ENCODE measurements at places on chromosomes 3 and 15. TPM values are rescaled to one million over a fixed set of nuclear protein-coding genes. Genes with fewer than 3 reads are reported as not detected.

Gene VGLL3
- 4.0 TPM for total RNA-seq

Gene FSTL1
- total RNA-seq = 243 TPM

Gene SOX14
- not detected for total RNA-seq

Gene FAM107A
- 115 TPM for total RNA-seq

Gene NAA80
- total RNA-seq = 5.3 TPM

Gene LRRN1
- total RNA-seq = 0.11 TPM

Gene IL20RB
- 0.44 TPM for total RNA-seq

Gene TIMMDC1
- total RNA-seq = 302 TPM

Gene C3orf20
- total RNA-seq = not detected

- DNase-seq = no peak
Observed at GRCh38 chr15:101023501-101024072, 104.4 kb downstream of the LRRK1 start.

- DNase-seq = no peak
Observed at GRCh38 chr3:104909198-104909597, 457.5 kb upstream of the ALCAM start.

GRCh38 chr15:25703726-25704125, 159.4 kb downstream of the ATP10A start:
- DNase-seq = no peak

GRCh38 chr3:26799679-26800317, 177.2 kb downstream of the LRRC3B start:
- no peak for DNase-seq

- DNase-seq = no peak
Observed at GRCh38 chr3:170724599-170725280, 138.9 kb upstream of the SLC7A14 start.

DNA sequence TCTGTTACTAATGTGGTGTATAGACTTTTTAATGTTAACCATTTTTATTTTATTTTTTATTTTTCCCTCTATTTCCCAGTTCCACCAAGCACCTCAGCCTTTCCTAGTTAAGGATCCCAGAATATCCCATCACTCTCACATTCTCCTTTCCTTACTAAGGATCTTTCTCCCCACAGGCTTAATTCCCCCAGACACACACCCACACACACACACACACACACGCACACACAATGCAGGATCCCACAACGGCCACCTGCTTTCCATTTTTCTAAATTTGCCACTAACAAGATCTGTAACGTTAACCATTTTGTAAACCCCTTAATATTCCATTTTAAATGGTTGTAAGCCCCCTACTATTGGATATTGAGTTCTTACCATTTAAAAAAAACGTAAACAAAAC, 404.1 kb downstream of the ZIC1 start:
- DNase-seq = no peak

DNA sequence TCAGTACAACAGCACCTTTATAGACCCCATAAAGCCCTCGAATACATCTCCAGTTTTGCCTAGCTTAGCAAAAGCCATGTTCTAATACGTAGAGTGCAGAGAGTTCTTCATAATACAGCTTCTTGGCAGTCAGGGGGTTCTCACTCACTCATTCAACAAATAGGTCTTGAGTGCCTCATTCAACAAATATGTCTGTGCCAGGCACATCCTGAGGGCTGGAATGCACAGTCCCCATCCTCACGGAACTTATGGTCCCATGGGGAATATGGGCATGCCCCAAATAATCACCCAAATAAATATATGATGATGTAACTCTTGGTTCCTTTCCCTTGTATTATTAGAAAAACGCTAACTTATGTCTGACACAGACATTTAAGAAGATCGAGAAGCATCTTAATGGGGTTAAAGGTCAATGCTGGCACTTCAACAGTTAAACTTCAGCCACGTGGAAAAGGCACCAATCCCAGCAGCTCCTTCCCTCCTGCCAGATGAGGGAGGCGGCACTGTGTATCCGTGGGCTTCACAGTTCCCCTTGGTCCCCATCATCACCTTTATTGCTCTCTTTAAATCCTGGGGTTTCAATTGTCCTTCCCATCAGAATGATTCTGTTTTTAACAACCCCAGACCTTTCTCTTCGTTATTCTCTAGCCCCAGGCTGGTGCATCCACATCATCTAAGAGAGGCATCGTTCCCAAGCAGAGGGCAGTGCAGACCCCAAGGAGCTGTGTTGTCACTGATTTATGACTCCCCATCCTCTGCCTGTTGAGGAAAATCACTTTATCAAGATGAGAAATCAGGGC, 18.9 kb upstream of the SEMA5B start:
- DNase-seq = no peak

GRCh38 chr3:24263069-24263668, 231.5 kb downstream of the THRB start:
- DNase-seq = no peak

- no peak for DNase-seq
Observed at GRCh38 chr3:126480206-126480605, 4.5 kb upstream of the ZXDC start.

Measured in left ventricle myocardium inferior (tissue), 1 donor.